ENCODE measurements at places on chromosomes 1 and 21. TPM values are rescaled to one million over a fixed set of nuclear protein-coding genes. Genes with fewer than 3 reads are reported as not detected.
A peak's percentile ranks its signal among the peaks of the same experiment; 100 is the strongest.

DNA sequence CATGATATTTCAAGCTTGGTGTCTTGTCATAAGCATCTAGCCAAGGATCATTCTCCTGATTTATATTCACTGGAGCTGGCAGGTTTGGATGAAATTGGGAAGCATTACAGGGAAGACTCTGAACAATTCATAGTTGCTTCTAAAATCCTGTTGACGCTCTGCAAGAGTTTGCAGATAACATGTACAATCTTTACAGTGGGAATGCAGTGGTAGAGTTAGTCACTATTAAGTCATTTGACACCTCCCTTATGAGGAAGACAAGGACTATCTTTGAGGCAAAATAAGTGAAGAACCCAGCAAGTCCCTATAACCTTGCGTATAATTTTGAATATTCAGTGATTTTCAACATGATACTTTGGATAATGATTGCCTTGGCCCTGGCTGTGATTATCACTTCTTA, 45.3 kb upstream of the CRB1 start:
- H3K27ac ChIP-seq = no peak overlapping the region
- H3K27me3 ChIP-seq = no peaks in the 10 kb centered on the region
- no peaks in the 10 kb centered on the region for H3K4me1 ChIP-seq
- DNase-seq = no peak
- no peak overlapping the region for H3K4me3 ChIP-seq

GRCh38 chr21:32817208-32817607, 45.7 kb upstream of the PAXBP1 start:
- DNase-seq = peak; percentile 57
- peak overlapping the region; percentile 55 for H3K27ac ChIP-seq
- no peaks in the 10 kb centered on the region for H3K27me3 ChIP-seq
- H3K4me3 ChIP-seq = no peak overlapping the region
- H3K36me3 ChIP-seq = no peaks in the 10 kb centered on the region

- peaks cover 18% of the 10 kb centered on the region for H3K4me1 ChIP-seq
- no peaks in the 10 kb centered on the region for H3K27me3 ChIP-seq
- H3K27ac ChIP-seq = no peak overlapping the region
- no peak for DNase-seq
Observed at GRCh38 chr1:208054911-208055379, 144.0 kb upstream of the CD34 start.

DNA sequence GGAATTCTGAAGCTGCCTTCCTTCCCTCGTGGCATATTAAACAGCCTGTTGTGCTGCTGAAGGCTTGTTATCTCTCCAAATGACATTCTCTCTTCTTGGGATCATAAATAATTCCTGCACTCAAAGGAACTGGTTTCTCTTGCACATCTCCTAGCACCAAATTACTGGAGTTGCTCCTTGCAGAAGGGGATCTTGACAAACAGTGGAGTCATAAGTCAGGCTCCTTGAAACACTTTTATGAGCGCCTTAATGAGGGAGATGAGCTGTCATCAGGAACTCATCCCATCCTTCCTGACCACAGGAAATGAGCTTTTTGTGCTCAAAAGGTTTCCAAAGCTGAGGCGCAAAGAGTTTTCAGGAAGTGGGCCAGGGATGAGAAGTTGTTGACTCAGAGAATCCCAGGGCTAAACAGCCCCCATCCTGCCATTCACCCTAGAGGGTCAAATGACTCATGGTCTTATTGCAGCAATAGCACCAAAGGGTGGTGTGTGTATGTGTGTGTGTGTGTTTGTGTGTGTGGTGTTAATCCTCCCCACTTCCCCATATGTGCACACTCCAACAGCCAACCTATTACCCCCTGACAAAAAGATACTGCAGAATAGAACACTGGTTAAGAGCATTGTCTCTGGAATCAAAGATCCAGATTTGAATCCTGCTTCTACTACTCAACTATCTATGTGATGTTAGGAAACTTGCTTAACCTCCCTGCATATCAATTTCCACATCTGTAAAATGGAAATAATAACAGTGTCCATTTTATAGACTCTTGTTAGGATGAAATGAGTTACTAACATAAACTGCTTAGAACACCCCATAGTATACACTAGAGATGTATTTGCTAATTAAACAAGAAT, 2.8 kb upstream of the PHC2 start:
- DNase-seq = peak; percentile 82
- H3K36me3 ChIP-seq = no peaks in the 10 kb centered on the region
- peak overlapping the region; percentile 26 for H3K27ac ChIP-seq
- H3K27me3 ChIP-seq = no peaks in the 10 kb centered on the region
- no peak overlapping the region for H3K4me3 ChIP-seq
- H3K4me1 ChIP-seq = peaks cover 16% of the 10 kb centered on the region

- H3K4me1 ChIP-seq = no peaks in the 10 kb centered on the region
- no peaks in the 10 kb centered on the region for H3K27me3 ChIP-seq
- no peaks in the 10 kb centered on the region for H3K36me3 ChIP-seq
- no peak overlapping the region for H3K4me3 ChIP-seq
- no peak for DNase-seq
Observed at GRCh38 chr1:69650779-69651178, 83.1 kb downstream of the LRRC7 start.

DNA sequence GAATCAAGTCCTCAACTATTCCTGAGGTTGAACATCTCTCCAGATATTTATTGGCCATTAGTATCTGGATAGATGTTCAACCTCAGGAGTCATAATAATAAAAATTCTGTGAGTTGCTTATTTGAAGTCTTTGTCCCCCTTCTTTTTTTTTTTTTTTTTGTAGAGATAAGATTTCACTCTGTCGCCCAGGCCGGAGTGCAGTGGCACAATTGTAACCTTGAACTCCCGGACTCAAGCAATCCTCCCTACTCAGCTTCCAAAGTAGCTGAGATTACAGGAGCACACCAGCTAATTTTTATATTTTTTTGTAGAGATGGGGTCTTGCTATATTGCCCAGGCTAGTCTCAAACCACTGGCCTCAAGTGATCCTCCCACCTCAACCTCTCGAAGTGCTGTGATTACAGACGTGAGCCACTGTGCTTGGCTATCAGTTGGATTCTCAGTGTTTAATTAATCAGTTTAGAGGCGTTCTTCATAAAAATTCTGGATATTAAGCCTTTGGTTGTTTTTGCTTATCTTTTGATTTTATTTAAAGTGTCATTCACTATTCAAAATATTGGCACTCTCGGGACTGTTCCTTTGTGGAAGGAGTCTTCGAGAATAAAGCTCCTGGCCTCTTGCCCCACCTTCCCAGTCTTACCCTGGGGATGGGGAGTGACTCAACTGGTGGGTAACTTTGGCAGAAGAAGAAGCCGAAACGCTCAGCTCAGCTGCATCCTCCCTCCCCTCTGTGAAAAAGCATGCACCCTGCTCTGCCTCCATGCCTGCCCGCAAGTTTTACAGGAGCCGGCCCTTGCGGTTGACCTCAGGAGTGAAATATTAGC, 11.2 kb upstream of the HYI start:
- no peaks in the 10 kb centered on the region for H3K36me3 ChIP-seq
- H3K27me3 ChIP-seq = no peaks in the 10 kb centered on the region
- no peak for DNase-seq
- no peaks in the 10 kb centered on the region for H3K4me1 ChIP-seq
- no peak overlapping the region for H3K27ac ChIP-seq
- H3K4me3 ChIP-seq = no peak overlapping the region

DNA sequence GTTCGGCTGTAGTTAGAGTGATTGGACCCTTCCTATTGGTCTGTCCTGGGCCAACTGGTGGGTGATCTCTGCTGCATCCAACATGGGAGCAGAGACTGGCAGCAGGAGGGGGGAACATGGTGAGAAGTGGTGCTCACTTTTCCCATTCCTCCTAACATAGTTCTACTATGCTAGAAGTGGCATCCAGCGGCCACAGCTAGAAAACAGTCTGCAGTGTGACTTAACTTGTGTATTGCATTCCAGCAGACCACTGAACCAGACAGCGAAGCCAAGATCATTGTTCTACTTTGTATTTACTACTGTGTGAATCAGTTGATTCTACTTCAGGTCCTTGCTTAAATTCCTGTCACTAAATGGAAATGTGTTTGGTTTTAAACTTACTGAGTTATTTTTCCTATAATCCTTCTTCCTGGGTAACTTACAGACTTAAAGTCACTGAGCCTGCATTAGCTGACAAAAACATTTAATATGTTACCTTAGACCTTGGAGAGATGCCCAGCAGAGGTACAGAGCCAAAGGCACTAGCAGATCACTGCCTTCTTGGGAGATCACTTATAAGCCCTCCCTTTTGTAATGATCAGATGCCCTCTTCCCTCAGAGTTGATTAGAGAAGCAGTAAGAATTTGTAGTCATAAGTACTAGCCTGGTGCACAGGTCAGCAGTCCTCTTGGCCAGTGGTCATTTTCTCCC, 8.2 kb downstream of the FABP3 start:
- no peaks in the 10 kb centered on the region for H3K27me3 ChIP-seq
- peak overlapping the region; percentile 93 for H3K27ac ChIP-seq
- H3K36me3 ChIP-seq = peaks cover 8% of the 10 kb centered on the region
- no peak for DNase-seq
- H3K4me3 ChIP-seq = no peak overlapping the region

GRCh38 chr1:8661185-8662110, 156.0 kb downstream of the RERE start:
- no peak overlapping the region for H3K4me3 ChIP-seq
- peak overlapping the region; percentile 38 for H3K27ac ChIP-seq
- H3K36me3 ChIP-seq = no peaks in the 10 kb centered on the region

GRCh38 chr1:214271174-214271858, 9.6 kb upstream of the SMYD2 start:
- no peaks in the 10 kb centered on the region for H3K27me3 ChIP-seq
- H3K4me1 ChIP-seq = no peaks in the 10 kb centered on the region
- DNase-seq = no peak
- no peaks in the 10 kb centered on the region for H3K36me3 ChIP-seq

GRCh38 chr1:19009882-19010321, 53.4 kb upstream of the IFFO2 start:
- no peaks in the 10 kb centered on the region for H3K36me3 ChIP-seq
- H3K27ac ChIP-seq = peak overlapping the region; percentile 87
- no peaks in the 10 kb centered on the region for H3K27me3 ChIP-seq
- peak; percentile 60 for DNase-seq
- H3K4me1 ChIP-seq = no peaks in the 10 kb centered on the region

- peaks cover 2% of the 10 kb centered on the region for H3K36me3 ChIP-seq
- no peak overlapping the region for H3K4me3 ChIP-seq
- no peaks in the 10 kb centered on the region for H3K27me3 ChIP-seq
- H3K27ac ChIP-seq = no peak overlapping the region
- peaks cover 2% of the 10 kb centered on the region for H3K4me1 ChIP-seq
- no peak for DNase-seq
Observed at GRCh38 chr1:100998426-100998825, 27.2 kb downstream of the DPH5 start.

- H3K27ac ChIP-seq = no peak overlapping the region
- H3K4me1 ChIP-seq = no peaks in the 10 kb centered on the region
- H3K27me3 ChIP-seq = no peaks in the 10 kb centered on the region
- H3K4me3 ChIP-seq = no peak overlapping the region
Observed at GRCh38 chr1:241934201-241934848, 23.2 kb upstream of the BECN2 start.

DNA sequence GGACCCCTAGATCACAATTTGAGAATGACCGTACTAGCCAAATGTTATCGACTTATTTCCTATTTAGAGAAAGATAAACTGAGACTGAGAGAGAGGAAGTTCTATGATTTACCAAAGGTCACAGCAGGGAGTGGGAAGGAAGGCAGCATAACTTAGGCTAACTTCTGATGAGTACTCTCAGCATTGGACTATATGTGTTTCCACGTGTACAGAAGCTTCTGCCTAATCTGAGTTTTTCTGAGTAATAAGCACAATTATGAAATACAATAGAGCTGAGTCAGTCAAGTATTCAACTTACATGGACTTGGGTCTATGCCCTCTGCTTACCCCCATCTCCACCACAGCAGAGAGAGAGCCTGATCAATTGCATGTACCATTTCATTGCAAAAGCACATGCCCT, 88.1 kb upstream of the HIVEP3 start:
- no peaks in the 10 kb centered on the region for H3K27me3 ChIP-seq

GRCh38 chr1:38088366-38088765, 41.8 kb upstream of the POU3F1 start:
- H3K4me1 ChIP-seq = no peaks in the 10 kb centered on the region
- no peaks in the 10 kb centered on the region for H3K36me3 ChIP-seq
- H3K27ac ChIP-seq = no peak overlapping the region
- H3K4me3 ChIP-seq = no peak overlapping the region
- H3K27me3 ChIP-seq = no peaks in the 10 kb centered on the region

DNA sequence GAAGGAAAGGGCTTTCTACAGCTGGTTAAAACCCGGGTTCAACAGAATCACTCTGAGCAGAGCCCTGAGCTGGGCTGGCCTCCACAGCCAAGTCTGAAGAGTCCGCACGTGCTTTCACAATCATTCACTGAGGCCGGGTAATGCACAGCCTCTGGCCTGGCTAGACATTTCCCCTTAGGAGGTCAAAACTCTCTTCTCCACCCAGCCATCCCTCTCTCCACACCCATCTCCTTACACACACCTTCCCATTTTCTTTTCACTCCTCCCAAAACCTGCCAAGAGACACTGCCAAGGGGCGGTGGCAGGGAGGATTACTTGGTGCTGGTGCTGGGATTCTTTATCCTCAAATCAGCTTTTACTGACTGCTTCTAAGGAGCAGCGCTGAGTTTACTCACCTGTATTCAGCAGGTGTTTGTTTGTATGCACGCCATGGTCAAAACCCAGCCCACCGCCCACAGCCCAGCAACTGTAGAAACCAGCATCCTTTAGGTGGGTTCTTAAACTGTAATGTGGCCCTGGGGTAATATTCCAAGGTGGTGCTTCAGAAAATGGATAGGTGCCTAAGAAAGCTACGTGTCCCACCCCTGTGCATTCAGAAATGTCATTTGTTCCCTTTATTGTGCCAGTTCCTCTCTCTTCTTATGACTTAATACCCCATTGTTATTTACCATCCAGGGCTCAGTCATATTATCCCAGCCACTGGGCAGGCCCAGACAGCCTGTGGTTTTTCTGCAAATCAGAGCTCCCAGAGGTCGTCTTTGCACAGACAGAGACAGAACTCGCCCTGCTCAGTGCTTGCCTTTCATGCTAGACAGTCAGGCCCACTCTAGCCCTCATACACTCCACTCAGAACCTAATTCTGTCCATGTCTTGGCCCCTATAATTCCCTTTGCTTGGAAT, 80.2 kb downstream of the ADSS2 start:
- H3K4me1 ChIP-seq = no peaks in the 10 kb centered on the region
- no peaks in the 10 kb centered on the region for H3K27me3 ChIP-seq
- H3K27ac ChIP-seq = no peak overlapping the region
- H3K4me3 ChIP-seq = no peak overlapping the region
- no peak for DNase-seq
- H3K36me3 ChIP-seq = no peaks in the 10 kb centered on the region

GRCh38 chr1:12615865-12616708, 1.9 kb downstream of the DHRS3 start:
- H3K36me3 ChIP-seq = peaks cover 11% of the 10 kb centered on the region
- DNase-seq = peak; percentile 83

PCAT6 gene
- 2.0 TPM for total RNA-seq

PLEKHN1 gene
- 14.3 TPM for total RNA-seq

MEX3A gene
- total RNA-seq = 1.7 TPM

CTH gene
- total RNA-seq = 6.5 TPM

HP1BP3 gene
- total RNA-seq = 198 TPM

PRKAA2 gene
- 11.6 TPM for total RNA-seq

Data from kidney (tissue), 22 donors.